NCI-H1105 treated with DMSO at 0.1 percent for 48 hours (cell line): ENCODE measurements at places on chromosomes 11 and 22.

DNA sequence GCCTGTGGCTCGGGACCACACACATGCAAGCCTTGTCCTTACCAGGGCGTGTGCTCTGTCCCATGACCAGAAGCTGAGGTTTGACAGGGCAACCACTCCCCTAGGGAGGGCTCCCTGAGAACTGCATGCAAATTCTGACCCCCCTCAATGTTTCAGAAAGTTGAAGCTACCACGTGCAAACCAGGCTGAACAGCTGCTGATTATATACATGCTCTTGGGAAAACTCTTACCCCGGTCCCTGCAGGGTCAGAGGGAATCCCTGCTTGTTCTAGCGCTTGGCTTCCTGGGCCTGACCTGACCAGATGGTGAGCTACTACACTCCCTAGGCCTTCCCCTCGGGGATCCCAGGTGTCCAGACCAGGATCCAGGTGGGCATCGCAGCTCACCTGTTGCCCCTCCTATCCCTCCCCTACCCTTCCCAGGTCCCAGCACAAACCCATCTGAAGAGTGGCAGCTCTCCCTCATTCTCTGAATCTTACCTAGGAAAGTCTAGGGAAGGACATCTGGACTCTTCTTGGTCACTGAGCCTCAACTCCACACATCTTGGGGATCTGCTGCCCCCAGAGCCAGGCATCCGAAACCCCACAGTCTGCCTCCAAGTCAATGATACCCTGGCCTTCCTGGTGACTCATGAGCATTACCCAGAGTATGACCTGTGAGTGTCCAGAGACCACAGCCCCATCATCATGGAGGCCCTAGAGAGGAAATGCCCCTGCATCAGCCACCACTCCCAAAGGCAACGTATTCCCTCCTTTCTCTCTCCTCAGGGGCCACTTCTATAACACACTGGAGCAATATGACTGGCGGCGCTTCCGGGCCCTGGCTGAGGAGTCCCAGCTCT is 61.5 kb downstream of the BTG4 start:
- no peak for DNase-seq

GRCh38 chr11:78099666-78100065 is 20.0 kb upstream of the NDUFC2 start:
- DNase-seq, result peak; percentile 23

GRCh38 chr11:65500387-65501185 is 1.7 kb downstream of the MALAT1 start:
- peak; percentile 23 for DNase-seq

DNA sequence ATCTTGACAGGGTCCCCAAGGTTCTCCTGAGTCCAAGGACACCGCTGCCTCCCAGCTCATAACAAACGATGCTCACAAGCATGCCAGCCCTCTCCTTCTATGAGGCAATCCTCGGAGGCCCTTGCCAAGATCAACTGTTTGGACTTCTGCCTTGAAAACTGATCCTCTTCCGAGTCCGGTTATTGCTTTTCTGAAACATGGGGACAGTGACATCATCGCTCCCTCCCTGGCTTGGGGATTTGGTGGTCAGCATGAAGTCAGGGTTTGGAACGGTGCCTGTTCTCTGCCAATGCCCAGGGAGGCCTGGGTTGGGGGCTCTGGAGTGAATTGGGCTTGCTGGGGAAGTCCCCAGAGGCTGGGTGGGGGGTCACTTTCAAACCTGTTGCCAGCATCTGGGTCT is 149.3 kb downstream of the FBXO7 start:
- no peak for DNase-seq

GRCh38 chr22:31148953-31149627 is 8.8 kb upstream of the PLA2G3 start:
- peak; percentile 62 for DNase-seq
